ENCODE measurements at places on chromosomes 7 and 10. TPM values are rescaled to one million over a fixed set of nuclear protein-coding genes. Genes with fewer than 3 reads are reported as not detected.

Gene PRSS2
- 0.40 TPM for total RNA-seq

Gene ZNF727
- total RNA-seq, result not detected

Gene HABP2
- total RNA-seq, result not detected

- H3K4me3 ChIP-seq, result peak overlapping the region; percentile 25
- DNase-seq, result peak; percentile 31
- peak overlapping the region; percentile 58 for H3K27ac ChIP-seq
- no peaks in the 10 kb centered on the region for H3K36me3 ChIP-seq
Observed at GRCh38 chr10:119538632-119539358, 3.7 kb downstream of the RGS10 start.

Data from PC-3 (cell line).